AG09309 (cell line): ENCODE measurements at places on chromosomes 16 and 17.
A peak's percentile ranks its signal among the peaks of the same experiment; 100 is the strongest.

DNA sequence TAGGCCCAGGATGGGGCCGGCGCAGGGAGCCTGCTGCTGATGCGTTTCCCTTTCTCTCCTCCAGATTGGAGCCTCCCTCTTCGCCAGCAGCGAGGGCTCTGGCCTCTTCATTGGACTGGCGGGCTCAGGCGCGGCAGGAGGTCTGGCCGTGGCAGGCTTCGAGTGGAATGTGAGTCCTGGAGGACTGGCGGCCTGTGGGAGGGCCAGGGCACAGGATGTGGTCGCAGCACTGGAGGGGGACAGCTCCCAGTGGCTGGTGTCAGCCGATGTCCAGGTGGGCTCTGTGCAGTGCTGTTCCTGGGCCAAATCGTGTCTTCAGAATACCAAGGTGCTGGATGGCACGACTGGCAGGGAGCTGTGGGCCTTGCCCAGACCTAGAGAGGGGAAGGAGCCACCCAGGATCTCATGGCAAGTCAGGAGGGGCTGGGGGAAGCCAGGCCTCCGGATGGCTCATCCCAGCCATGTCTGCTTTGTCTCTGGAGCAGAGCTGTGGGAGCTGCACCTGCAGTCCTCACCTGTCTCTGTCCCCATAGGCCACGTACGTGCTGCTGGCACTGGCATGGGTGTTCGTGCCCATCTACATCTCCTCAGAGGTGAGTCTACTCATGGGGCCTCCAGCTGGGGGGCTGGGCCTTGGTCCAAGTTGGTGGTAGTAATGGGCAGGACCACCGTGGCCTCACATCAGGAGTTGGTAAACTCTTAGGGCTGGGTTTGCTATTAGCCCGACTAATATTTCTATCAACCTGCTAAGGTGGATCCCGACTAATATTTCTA is 7.3 kb downstream of the SLC5A10 start:
- no peak for DNase-seq

GRCh38 chr16:14510939-14511799 is 118.9 kb downstream of the PARN start:
- DNase-seq, result no peak

GRCh38 chr16:4510747-4511426 is 27.7 kb downstream of the CDIP1 start:
- DNase-seq, result no peak

DNA sequence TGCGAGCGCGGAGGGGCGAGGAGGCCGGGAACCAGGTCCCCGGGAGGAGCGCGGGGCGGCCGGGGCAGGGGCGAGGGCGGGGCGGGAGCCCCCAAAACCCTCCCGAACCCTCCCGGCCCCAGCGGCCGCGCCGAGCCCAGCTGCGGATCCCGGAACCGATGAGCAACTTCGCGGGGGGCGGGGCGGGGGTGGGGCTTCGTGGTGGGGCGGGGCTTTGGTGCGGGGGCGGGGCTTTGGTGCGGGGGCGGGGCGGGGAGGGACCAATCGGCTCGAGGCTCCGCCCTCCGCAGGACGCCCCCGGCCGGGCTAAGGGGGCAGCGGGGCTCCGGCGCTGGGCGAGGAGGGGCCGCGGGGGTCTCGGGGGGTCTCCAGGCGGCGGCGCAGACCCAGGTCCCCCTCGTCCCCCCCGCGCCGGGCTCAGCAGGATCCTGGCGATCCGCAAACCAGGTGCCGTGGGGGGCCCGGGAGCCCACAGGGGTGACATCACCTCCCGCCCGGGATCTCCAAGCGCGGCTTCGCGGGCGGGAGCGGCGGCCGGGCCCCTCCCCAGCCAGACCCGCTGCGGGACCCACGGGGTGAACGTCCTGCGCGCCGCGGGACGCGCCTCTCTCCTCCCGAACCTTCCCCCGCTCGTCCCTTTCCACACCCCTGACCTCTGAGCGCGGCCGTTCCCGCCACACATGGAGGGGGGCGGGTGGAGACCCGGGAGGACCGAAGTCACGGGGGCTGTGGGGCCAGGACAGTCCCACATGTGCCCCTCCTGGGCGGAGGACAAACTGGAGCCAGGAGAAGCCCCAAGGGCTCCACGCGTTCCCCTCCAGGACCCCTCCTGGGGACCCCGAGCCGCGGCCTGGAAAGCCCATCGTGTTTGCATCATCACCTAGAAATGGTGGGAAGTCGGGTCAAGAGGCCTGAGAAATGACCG is at the start of gene ABR:
Gene ABR, minus strand, starts transcription at position 164 of the 925 bp plus-strand sequence. CDS start 254 bp downstream, outside the sequence.
- DNase-seq, result no peak

- DNase-seq, result no peak
Measured at GRCh38 chr17:38917259-38917658, 8.2 kb upstream of the LASP1NB start.

DNA sequence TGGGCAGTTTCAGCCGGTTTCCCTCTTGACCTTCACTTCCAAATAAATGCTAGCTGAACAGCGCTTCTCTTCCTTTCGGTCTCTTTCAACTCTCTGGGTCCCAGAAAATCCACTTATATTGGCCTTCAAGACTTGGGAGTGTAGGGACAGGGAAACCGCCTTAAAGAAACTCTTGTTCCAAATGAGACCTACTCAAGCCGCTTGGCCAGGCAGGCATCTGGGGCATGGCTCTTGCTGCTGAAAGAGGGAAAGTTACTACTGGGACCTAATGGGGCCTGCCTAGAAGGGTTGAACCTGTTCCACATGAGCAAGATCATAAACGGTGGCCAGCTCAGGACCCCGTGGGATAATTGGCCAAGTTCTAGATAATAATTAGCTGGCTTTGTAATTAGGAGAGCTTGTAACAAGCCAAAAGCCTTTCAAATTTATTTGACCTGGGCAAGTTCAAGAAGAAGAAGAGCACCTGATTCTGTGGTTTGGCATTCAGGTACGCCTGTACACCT is 13.2 kb downstream of the CDH1 start:
- DNase-seq, result no peak

DNA sequence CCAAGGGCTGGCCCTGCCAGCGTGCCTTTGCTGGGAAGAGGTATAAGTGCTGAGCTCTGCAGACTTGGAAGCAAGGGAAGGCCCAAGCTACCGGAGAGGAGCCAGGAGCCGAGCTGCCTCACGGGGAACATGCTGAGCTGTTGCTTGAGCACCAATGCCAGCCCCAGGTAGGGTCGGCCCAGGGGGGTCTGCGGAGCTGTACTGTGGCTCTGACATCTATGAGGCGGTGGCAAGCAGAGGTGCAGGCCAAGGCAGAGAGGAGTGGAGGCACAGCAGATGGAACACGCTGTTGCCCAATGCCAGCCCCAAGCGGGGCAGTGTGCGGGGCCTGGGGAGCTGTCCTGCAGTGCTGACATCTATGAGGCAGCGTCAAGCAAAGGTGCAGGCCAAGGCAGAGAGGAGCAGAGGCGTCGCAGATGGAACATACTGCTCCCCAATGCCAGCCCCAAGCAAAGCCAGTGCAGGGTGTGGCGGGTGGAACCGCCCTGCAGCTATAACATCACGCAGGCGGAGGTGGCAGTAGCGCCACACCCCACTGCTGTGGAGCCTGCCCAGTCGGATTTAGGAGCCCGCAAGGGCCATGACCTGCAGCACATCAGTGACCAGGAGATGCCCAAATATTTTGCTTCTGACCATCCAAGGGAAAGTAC is 10.0 kb downstream of the GGA2 start:
- no peak for DNase-seq

DNA sequence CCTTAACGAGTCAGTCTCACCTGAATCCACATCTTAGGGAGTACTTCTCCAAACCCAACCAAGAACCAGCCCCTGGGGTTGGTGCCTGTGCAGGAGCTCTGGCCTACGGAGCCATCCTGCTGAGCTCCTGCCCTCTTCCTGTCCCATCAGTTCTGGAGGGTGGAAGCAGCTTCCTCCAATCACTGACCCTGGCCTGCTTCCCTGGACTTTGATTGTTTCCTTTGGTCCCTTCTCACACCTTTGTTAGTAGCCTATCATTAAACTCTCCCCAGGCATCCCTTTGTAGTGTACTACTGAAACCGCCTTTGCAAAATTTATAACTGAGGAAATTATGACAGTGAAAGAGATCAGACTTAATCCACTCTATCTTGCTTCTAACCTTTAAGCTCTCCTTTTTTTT is 21.1 kb upstream of the C16orf87 start:
- no peak for DNase-seq

DNA sequence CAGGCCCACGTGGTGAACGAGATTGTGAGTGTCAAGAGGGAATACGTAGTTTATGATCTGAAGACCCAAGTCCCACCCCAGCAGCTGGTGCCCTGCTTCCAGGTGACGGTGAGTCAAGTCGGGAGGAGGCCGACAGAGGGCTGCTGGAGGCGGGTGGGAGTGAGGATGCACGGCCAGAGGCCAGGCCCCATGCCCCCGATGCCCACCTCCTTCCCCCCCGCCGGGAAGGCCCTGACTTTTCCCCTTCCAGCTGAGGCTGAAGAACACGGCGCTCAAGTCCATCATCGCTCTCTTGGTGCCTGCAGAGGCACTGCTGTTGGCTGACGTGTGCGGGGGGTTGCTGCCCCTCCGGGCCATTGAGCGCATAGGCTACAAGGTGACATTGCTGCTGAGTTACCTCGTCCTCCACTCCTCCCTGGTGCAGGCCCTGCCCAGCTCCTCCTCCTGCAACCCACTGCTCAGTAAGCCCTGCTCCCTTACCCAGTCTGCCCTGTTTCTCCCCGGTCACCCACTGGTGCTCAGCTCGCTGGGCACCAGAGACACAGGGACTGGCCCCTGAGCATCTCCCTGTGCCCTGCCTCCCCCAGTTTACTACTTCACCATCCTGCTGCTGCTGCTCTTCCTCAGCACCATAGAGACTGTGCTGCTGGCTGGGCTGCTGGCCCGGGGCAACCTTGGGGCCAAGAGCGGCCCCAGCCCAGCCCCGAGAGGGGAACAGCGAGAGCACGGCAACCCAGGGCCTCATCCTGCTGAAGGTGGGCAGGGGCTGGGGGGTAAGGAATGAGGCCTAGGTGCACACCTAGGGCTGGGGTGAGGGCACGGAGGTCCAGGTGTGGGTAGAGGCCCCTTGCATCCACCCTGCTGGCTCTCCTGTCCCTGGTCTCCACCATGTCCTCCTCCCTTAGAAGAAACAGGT is 2.6 kb downstream of the ZACN start:
- DNase-seq, result no peak

DNA sequence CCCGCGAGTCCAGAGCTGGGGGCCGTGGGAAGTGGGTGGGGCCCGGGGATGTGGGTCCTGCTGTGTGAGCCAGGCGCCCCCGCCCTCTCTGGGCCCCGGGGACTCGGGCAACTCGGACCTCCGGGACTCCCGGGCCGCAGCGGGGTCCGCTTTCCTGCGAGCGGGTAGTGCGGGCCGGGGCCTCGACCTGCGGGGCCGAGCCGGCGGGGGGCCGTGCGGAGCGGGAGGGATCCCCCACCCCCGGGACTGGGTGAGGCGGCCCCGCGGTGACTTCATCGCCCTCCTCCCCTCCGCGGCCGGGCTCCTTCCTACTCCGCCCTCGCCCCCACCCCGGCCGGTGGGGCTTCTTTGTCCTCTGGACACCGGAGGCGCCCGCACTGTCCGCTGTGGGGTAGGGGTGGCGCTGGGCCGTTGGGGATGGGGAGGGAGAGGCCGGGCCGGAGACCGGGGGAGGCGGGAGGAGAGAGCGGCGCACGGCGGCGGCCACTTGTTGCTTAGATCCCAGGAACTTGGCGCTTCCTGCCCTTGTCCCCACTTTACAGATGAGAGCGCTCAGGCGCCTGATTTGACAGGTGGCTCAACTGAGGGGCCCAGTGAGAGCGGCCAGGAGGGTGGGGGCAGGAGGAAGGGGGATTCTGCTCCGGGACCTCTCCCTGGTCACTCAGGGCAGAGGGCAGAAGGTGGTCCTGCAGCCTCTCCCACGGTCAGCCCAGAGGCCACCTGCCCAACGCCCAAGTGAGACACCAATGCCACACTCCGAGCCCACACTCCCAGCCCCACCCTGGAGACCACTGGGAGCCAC is 874 bp downstream of the CMTM3 start:
- no peak for DNase-seq

- peak; percentile 94 for DNase-seq
Measured at GRCh38 chr17:35373534-35373983, at the start of gene SLFN11. SLFN11 (minus strand) TSS chr17:35373621; CDS start chr17:35363807, 9,814 bp downstream.

GRCh38 chr16:69563605-69564580 is 1.9 kb upstream of the NFAT5 start:
- no peak for DNase-seq

DNA sequence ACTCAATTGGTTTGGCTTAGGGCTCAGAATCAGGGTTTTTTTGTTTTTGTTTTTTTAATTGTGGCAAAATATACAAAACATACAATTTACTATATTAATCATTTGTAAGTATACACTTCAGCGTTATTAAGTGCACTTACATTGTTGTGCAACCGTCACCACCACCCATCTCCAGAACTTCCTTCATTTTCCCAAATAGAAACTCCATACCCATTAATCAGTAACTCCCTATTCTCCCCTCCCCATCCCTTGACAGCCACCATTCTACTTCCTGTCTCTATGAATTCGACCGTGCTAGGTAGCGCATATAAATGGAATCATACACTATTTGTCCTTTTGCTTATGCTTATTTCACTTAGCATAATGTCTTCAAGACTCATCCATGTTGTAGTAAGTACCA is 45.2 kb upstream of the DHX40 start:
- no peak for DNase-seq

- DNase-seq, result no peak
Measured at GRCh38 chr17:21303441-21304065, 19.0 kb downstream of the MAP2K3 start.

- no peak for DNase-seq
Measured at GRCh38 chr17:40176754-40177110, 538 bp upstream of the RAPGEFL1 start.

DNA sequence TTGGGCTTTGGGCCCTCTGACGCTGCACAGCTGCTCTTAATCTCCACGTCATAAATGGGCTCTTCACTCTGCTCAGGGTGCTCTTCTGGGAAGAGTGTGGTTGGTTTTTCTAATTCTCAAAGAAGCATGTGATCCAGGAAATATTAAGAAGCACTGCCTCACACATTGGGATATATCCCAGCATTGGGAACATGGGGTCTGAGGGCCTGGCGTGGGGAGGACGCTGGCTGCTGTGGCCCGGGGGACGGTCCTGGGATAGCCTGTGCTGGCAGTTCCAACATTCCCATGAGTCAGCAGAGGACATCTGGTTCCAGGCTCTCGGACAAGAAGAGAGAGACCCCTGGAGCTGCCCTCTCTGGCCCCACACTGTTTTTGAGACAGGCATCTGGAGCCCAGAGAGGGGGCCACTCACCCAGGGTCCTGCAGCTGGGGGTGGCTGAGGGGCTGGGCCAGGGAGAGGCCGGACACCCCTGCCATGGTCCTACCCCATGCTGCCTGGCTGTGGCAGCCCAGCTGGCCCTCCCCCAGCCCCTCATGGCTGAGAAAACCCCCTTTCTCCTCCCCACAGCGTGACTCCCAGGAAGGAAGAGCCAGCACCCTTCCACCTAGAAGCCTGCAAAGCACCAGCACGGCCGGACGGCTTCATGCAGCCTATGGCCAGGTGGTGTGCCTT is 58.8 kb downstream of the NT5M start:
- DNase-seq, result no peak

GRCh38 chr17:42274253-42274542 is 2.0 kb downstream of the STAT5B start:
- no peak for DNase-seq
